AG04449 (cell line): ENCODE measurements at places on chromosomes 4 and X.

GRCh38 chrX:13808865-13809264 is 8.0 kb downstream of the GPM6B start:
- DNase-seq, result no peak

DNA sequence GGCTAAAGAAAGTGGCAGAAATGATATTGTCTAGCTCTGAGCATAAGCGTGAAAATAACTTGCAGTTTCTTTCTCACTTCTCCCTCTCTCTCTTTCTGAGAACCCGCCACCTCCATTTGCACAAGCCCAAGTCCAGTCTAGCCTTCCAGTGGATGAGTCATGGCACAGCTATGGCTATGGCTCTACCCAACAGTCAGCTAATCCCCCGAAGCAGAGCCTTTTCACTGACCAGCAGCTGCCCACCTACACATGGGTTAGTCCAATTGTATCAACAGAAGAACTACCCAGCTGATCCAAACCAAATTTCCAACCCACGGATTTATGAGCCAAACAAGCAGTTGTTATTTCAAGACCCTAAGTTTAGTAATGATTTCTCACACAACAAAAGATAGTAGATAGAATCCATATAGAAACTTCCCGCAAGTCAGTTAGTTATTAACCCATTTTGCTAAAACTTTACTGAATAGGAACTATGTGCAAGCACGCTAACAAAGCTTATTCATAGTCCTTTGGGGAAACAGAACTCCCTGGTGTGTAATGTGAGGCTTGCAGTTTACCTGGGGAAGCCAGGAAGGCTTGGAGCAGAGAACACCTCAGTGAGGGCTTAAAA is 282.3 kb downstream of the INPP4B start:
- no peak for DNase-seq

DNA sequence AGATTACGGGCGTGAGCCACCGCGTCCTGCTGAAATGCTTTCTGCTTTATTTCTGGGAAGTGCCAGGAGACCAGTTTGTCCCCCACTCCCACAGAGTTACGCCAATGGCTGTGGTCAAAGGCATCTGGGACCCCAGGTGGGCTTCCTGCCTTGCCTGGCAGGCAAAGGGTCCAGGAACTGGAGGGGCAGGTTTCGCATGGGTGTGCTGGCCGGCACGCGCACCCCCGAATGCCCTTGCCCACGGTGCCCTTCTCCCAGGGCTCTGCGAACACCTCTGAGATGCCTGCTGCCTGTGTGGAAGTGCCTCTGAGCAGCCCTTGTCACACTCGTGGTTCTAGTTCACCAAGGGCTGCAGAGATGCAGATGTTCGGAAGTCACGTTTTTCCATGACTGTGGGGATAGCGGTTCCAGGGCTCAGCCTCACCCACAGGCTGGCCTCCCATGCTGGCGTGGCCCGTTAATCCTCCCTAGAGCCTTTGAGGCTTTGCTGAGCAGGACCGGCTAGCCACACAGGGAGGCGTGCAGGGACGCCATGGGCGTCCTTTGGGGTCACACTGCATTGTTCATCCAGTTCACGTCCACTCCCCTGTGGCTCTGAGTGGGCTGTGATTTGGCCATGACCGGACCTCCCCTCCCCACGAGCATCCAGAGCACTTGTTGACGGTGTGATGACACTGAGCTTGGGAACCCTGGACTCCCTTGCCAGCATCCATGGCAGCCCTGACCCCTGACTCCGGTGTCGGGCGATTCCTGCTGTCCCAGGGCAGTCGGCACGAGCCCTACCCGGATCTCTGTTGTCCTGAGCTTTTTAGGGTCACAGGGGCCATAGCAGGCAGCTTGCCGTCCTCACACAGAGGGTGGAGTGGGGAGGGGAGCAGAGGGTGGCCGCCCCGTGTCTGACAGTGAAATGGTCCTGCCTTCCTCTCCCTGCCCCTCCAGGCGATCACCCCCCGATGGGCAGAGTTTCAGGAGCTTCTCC is 12.7 kb upstream of the ADD1 start:
- DNase-seq, result no peak

DNA sequence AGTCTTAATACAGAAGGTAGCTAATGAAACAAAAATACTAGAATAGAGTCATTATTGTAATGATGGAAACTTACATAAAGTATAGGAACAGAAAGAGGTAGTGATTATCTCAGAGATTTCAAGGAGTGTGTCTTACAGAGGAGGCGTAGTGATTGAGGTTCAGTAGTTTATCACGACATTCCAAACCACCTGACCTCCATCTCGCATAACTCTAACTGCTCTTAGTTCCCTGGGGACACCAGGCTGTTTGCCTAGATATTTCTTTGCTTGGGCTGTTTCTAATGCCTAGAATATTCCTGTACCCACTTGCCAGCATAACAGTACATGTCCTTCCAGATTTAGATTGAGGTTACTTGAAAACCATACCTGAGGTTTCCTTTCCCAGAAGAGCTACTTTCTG is 29.1 kb downstream of the STAG2 start:
- DNase-seq, result no peak

DNA sequence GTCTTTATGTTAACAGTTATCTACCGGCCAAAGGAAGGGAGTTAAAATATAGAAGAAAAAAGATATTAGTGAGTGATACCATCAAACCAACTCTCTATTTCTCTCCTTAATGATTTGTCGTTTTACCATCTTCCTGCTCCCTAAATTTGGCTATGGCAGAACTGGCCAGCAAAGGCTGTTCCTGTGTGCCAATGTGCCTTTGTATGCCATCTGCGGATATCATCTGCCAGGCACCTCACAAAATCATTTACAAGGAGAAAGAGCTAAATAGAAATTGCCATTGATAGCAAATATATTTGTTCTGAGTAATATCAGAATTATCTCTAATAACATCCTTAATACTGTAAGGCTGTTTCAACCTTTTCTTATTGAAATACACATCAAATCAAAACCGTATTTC is 22.4 kb downstream of the GPM6A start:
- no peak for DNase-seq

GRCh38 chr4:180558427-180558826 is 1684.8 kb upstream of the TENM3 start:
- no peak for DNase-seq

- DNase-seq, result no peak
These were observed 35.8 kb upstream of the SHISA3 start for GRCh38 chr4:42361456-42361855.

GRCh38 chr4:138013625-138014024 is 228.5 kb downstream of the SLC7A11 start:
- no peak for DNase-seq

DNA sequence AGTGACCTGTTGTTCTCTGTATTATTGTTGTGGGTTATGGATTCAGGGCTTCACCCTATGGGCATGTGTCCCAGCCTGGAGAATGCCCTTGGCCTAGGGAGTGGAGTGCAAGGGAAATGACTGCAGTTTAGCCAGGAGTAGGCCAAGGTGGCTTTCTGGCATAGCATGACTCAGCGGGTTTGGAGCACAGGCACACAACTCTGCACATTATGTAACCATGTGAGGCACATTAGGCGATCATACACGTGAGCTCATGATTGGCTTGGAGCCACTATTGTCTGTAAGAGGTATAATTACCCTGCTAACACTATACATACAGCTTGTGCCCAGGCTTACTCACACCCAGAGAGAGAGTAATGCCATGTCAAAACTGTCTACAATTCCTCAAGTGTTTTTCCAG is 35.1 kb upstream of the TACR3 start:
- DNase-seq, result no peak

DNA sequence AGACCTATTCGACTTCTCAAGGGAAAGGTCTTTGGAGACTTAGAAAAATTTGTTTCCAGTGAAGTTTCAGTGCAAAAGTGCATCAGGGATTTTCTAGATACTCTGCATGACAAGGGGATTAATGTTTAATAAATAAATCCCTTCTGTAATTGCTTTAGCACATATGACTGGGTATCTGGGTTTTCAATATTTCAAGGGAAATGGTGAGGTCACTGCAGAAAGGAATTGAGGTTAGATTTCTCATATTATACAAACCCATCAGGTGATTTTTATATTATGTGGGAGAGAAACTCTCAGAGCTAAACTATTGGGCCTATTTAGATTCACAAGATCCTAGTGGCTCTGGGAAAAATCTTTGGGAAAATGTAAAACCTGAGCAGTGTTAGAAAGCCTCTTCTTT is 48.3 kb upstream of the SLC4A4 start:
- DNase-seq, result no peak

DNA sequence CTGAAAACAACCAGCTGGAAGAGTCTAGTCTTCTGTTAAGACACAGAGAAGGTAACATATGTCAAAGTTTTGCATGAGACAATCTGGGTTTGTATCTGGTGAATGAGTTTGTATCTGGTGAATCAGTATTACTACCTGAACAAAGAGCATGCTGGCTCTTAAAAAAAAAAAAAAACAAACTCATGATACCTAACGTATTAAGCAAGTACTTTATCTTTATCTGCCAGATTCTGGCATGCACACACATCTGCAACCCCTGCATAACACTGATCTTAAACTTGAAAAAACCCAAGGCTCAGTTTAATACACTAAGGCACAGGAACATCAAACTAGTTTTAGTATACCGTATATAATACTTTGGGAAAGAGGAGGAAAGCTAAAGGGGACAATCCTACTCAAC is 5.8 kb downstream of the YTHDC1 start:
- DNase-seq, result no peak

DNA sequence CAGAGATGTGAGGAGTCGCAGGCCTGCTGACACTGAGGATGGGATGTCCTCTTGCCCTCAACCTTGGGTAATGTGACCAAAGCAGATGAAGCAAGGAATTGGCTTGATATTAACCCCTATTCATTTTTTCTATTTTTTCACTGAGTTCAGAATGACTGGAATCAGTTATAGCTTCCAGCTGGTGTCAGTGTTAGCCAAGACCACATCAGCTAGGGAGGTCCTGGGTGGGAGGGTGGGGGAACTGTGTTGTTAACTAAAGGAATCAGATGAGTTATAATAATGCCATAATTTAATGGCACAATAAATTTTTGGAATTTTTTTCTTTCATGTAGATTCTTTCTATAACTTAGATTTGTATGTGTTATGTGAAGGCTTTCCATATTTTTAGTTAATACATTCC is 91.9 kb downstream of the EGF start:
- DNase-seq, result no peak

- DNase-seq, result no peak
These were observed 69.8 kb downstream of the TMA16 start for GRCh38 chr4:163564221-163564720.

DNA sequence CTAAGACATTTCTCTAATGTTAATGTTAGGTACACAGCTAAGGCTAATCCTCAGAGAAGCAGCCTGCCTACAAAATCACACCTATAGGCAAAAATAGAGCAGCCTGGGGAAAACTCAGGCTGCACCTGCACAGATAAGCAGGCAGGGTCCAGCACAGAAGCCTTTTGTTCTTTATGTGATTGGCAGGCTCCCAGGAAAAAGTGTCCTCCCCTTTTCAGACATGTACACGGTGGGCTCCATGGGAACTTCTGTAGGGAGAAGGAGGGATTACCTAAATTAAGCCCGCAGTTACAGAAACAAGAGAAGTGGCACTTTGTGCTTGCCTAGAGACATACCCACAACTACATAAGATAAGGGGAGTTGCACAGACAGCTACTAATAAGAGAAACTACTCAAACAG is 4.0 kb upstream of the HSPA4L start:
- no peak for DNase-seq

DNA sequence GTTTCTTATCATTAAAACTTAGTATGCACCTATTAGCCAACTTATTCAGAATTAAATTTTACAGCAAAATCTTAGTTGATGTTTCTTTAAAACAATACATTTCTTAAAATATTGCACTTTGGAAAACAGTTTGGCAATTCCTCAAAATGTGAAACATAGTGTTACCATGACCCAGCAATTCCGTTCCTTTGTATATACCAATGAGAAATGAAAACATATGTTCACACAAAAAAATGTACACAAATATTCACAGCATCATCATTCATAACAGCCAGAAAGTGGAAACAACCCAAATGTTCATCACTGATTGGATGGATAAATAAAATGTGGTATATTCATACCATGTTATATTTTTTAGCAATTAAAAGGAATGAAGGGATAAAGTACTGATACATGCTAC is 50.2 kb downstream of the WDR44 start:
- no peak for DNase-seq

GRCh38 chr4:16692046-16692445 is 206.4 kb downstream of the LDB2 start:
- DNase-seq, result peak; percentile 59

DNA sequence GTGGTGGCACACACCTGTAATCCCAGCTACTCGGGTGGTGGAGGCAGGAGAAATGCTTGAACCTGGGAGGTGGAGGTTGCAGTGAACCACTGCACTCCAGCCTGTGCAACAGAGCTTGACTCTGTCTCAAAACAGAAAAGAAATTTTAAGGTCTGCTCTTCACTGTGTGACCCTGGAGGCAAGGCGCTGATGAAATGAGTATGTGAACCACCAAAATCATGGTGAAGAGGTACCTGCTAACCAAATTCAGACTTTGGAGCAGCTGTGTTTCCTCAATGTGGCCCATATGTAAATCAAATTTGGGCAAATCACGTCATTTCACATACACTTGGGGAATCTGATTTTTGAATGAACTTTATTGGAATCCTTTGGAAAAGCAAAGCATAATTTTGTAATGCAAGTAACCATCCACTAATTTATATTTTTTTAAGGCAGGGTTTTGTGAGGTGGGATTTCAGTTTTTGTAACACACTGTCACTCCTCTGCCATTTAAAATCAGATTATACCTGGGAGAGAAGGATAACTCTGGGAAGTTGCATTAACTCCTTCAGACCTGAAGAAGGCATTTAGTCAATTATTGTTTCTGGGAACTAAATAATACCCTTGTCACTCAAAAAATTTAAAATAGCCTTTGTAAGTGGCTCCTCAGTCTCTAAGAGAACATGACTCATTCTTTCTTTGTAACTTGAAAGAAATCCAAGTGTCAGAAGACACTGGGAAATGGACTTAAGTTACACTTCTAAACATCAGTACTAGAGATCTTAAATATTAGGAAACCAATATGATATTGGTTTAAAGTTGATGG is 24.0 kb downstream of the DOCK11 start:
- DNase-seq, result no peak

DNA sequence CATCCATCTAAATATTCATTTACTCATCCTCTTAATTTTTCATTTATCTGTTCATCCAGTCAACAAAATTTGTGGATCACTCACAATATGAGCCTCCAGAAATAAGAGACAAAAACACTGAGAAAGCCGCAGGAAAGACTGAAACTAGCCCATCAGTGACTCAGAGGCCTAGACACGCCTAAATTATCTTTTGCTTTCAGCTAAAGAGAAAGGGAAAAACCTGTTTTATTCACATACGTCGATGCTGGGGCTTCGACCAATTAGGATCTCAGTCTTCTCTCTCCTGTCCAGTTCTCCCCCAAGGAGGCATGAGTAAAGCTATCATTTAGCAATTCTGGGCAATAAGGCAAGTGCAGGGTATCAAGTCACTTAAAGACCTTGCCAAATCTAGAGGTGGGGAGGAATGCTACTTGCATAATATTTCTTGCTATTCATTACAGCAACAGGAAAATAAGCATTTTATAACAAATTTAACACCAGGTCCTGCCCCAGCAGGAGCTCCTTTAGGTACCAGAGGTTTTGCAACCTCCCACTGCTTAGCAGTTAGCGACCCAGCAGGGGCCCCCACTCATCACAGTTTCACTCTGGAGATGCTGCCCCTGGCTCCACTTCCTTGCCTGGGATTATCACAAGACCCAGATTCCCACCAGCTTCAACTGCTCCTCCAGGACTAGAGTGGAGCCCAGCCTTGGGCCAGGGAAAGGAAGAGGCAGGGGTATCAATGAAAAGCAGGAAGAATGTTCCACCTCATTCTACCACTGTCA is 30.1 kb upstream of the TMEM154 start:
- DNase-seq, result no peak
